H1 (cell line): ENCODE measurements at places on chromosomes 16 and 17. TPM values are rescaled to one million over a fixed set of nuclear protein-coding genes. Genes with fewer than 3 reads are reported as not detected.

- DNase-seq: no peak
Observed at GRCh38 chr17:62715882-62716390, 88.5 kb downstream of the MRC2 start.

DNA sequence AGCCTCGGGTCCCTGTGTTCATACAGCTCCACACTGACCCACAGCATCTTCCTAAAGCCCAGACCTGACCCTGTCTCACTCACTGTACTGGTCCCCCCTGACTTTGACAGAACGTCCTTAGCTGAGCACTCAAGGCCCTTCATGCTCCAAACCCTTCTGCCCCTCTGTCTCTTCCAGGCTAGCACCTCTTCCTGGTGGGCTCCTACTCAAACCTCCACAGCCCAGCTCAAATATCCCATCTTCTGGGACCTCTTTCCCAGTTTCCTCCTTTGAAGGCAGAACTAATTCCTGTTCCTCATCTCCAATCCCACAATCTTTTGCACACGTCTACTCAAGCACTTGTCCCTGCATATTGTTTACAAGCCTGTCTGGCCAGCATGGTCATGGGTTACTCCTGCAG is 8.8 kb downstream of the GRIN2C start:
- no peak for DNase-seq

GRCh38 chr16:54153240-54153934 is 133.2 kb downstream of the IRX3 start:
- DNase-seq: no peak

- DNase-seq: no peak
Observed at GRCh38 chr16:76193906-76194615, 83.1 kb upstream of the CNTNAP4 start.

TP53TG3 gene
- not detected in 2 replicates for polyA plus RNA-seq

- no peak for DNase-seq
Observed at GRCh38 chr16:3595110-3595486, 16.3 kb downstream of the SLX4 start.

OR2C1 gene
- polyA plus RNA-seq: not detected in 2 replicates

KRT31 gene
- polyA plus RNA-seq: not detected in 2 replicates

- DNase-seq: no peak
Observed at GRCh38 chr16:68499006-68499405, 40.1 kb upstream of the ZFP90 start.

GRCh38 chr16:81585785-81586184 is 141.2 kb downstream of the CMIP start:
- peak; percentile 21 for DNase-seq

DNA sequence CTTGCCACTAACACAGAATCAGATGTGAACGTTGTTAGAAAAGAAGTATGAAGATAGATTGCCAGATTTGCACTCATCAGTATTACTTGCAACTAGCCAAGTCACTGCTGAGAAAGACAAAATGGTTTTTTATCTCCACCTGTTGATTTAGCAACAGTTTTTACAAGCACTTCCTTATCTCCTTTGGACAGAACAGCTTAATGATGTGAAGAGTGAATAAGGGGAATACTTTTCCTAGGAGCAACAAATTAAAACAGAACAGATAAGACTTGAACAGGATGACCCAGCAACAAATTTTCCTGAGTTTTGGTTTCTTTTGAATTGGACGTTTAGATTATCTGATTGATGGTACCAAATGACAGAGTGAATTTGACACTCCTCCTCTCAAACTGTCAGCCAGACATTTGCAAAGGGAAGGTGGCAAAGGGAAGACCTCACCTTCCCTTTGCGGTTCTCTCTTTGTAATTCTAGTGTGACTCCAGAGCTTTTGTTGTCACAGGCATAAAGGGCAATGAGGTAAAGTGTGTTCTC is 130.6 kb downstream of the NLK start:
- DNase-seq: no peak

DNA sequence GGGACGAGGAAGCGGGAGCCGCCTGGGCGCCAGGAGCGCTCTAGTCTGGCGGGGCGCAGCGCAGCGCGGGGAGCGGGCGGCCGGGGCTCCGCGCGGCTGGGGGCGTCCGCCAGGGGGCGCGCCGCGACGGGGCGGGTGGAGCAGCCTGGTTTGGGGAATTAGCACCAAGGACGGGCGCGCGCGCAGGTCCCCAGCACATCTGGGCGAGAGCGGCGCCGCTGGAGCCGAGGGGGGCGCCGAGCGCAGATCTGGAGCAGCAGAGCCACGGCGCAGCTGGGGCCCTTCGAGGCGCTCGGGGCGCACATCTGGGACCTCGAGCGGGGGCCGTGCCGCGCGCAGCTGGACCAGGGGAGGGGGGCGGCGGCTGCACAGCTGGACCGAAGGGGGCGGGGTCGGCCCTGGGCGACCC is at the start of gene NXPH3:
NXPH3 (plus strand) TSS at position 193 of the 409 bp plus-strand sequence. CDS start 349 bp downstream, outside the sequence.
- DNase-seq: no peak

- no peak for DNase-seq
Observed at GRCh38 chr17:77839698-77840512, 118.6 kb upstream of the TNRC6C start.

- DNase-seq: no peak
Observed at GRCh38 chr17:3534881-3535252, 22.7 kb downstream of the TRPV3 start.

UNC13D gene
- polyA plus RNA-seq: 3.6 and 5.2 TPM in 2 replicates

DNA sequence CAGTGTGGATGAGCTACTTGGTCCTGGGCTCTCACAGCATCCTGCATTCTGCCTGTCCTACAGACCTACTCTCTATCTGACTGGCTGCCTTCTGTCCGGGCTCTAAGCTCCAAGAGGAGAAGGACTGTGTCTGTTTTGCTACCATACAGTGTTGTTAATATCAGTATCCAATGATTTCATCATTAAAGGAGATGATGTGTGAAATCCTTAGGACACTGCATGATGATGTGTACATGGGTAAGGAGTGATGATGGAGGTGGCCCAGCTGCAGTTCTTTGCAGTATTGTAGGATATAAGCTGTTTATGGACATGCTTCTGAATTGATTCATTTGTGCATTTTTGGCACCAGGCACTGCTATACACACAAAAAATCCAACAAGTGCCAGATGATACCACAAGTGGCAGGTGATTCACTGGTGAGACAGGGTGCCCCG is 536.9 kb upstream of the CDH11 start:
- DNase-seq: no peak

DNA sequence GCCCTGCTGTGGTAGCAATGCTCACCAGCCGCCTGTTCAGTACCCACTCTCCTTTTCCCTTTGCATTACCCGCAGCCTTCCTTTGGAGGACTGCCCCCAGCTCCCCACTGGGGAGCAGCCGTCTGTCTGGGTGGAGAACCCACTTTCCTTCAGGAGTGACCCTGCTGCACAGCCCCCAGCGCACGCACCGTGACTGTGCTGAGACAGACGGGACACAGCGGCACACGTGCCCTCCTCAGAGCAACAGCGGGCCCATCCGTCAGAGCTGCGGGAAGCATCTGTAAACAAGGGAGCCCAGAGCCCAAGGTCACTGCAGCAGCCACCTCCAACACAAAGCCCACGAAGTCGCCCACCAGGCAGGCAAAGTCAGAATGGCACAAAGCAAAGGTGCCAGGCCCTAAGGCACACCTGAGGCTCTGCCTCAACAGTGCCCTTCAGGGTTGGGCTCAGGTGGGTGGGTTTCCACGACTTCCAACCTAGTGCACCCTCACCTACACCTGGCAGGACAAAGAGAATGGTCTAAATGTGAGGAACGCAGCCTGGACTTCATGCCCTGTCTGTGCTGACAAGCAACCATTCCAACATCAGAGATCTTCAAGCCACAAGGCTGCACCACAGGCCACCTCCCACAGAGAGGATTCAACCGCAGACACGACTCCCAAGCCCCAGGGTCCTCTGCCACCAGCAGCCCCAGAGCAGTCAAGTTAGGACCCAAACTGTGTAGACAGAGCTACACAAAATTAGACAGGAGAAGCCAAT is 9.9 kb downstream of the AXIN1 start:
- DNase-seq: no peak

DNA sequence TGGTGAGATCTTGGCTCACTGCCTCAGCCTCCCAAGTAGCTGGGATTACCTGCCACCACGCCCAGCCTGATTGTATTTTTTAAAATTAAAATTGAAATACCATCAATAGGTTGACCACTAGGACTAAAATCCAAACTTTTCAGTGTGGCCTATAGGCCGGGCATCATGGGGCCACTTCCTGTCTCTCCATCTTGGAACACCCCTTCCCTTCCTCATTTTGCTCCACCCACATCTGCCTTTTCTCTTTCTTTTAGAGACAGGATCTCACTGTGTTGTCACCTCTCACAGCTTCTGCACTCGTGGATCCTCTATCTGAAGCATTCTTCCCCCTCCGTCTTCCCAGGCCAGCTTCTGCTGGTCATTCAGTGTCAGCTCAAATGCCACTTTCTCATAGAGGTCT is 57.0 kb downstream of the BMERB1 start:
- DNase-seq: no peak

GRCh38 chr17:78817123-78817522 is 23.5 kb downstream of the USP36 start:
- DNase-seq: no peak

DNA sequence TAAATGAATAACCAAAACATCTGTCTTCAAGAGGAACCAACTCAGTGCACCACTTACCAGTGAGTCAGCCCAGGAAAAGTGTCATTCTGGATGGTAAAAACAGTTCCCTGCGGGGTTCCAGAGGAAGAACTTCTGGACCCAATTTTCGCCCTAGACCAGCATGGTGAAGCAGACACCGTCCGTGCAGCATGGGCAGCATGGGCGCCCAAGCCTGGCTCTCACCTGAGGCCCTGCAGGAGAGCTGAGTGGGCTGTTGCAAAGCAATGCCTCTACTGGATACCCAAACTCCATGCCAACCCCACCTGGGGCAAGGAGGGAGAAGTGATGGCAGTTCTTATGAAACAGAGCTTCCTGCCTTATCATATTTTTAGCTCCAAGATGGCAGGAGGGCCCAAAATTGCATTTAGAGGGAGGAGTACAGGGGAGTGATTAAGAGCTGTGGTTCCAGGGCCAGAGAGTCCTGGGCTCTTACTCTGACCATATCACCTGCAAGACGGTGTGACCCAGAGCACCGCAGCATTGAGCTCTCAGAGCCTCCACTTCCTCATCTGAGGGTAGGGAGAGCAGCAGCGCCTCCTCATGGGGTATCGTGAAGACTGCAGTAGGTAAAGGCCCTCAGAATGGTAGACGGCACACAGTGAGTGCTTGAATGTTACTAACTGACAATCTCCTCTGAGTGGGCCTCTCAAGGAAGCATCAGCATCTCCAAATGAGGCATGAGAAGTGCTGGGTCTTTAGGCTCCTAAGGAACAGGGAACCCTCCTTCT is 16.6 kb upstream of the INPP5K start:
- peak; percentile 31 for DNase-seq

NHLRC4 gene
- polyA plus RNA-seq: 0.60 and 0.72 TPM in 2 replicates

DNA sequence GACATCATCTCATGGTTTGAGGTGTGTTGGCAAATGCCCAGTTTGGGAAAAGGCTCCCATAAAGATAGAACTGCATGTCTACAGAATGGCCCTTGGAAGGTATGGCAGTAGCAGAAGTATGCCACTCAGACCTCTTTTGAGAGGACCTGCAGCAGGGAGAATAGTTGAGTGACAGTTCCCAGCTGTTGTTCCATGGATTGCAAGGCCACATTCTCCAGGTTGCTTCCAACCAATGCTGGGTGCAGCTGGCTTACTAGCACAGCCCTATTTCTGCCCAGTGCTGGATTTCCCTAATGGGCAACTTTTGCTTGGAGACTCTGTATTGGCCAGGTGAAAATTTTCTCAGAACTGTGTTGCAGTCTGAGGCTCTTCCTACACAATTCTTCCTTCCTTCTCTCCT is 266.2 kb downstream of the UTP18 start:
- DNase-seq: no peak

GRCh38 chr17:59154721-59155438 is at the start of gene SKA2:
Gene SKA2 (minus strand): TSS chr17:59155186. CDS start chr17:59155163, 23 bp downstream.
- DNase-seq: peak; percentile 99

CAVIN1 gene
- polyA plus RNA-seq: 16.2 and 22.6 TPM in 2 replicates

DNA sequence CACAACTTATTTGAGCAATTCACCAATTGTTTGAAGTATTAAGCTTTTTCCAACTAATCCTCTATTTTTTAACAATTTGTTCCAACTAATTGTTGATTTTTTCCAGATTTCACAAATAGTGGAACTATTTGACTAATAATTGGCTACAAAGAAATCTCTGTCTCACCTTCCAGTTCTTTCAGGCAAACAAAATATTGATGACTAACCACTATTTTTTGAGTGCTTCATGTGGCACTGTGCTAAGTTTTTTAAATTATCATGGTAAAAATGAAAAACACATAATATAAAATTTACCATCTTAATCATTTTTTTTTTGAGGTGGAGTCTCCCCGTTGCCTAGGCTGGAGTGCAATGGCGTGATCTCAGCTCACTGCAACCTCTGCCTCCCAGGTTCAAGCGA is 24.6 kb upstream of the GRIN2A start:
- no peak for DNase-seq

- no peak for DNase-seq
Observed at GRCh38 chr16:9528511-9529079, 437.2 kb downstream of the HAPSTR1 start.

- no peak for DNase-seq
Observed at GRCh38 chr17:54771409-54771915, 129.2 kb upstream of the TOM1L1 start.

DNA sequence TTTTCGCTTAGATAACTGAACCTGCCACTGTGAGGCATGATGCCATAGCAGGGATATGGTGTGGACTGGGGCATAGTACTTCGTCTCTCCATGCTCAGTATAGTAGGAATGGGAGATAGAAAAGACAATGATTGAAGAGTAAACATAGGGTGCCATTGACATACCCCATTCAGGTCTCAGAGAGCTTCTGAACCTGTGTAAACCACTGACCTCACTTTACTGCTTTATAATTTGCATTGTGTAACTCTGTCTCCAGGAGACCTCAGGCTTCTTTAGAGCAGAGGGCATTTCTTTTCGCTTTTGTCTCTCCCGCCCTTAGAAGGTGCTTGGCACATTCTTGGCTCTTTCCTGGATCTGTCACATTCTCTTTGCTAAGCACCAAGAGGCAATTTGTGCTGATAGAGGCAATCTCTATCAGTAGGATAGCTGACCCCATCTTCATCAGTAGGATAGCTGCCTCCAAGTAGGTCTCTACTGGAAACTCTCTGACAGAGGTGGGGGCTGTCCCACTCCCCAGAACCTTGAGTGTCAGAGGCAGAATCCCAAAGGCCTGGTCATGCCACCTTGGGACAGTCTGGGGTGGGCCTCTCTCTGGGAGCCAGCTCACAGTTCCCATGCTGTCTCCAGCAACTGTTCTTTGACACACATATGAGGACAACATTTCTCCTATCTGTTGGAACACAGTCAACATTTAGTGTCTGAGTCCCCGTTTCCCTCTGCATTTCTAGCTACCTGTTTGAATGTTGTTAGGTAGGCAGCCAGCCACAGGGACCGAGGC is 181.9 kb downstream of the UTP18 start:
- DNase-seq: no peak

NPIPB6 gene
- 0.69 and 0.83 TPM in 2 replicates for polyA plus RNA-seq

GRCh38 chr17:8470447-8471047 is 34.9 kb downstream of the NDEL1 start:
- DNase-seq: no peak

- DNase-seq: peak; percentile 17
Observed at GRCh38 chr16:88533932-88534637, 36.1 kb upstream of the ZC3H18 start.

GRCh38 chr17:74240618-74241205 is 27.3 kb downstream of the TTYH2 start:
- no peak for DNase-seq

GRCh38 chr17:74807925-74808324 is 31.8 kb upstream of the NAT9 start:
- no peak for DNase-seq

SMIM5 gene
- not detected in 2 replicates for polyA plus RNA-seq

GRCh38 chr16:81778861-81779535 is at the start of gene PLCG2:
Gene PLCG2 (plus strand): TSS chr16:81779291. CDS start chr16:81785990, 6,699 bp downstream.
- no peak for DNase-seq

- DNase-seq: no peak
Observed at GRCh38 chr16:2786061-2786825, 1.1 kb downstream of the PRSS33 start.
